NCI-H748 treated with DMSO at 0.1 percent for 48 hours (cell line): ENCODE measurements at places on chromosomes 6 and 20.

DNA sequence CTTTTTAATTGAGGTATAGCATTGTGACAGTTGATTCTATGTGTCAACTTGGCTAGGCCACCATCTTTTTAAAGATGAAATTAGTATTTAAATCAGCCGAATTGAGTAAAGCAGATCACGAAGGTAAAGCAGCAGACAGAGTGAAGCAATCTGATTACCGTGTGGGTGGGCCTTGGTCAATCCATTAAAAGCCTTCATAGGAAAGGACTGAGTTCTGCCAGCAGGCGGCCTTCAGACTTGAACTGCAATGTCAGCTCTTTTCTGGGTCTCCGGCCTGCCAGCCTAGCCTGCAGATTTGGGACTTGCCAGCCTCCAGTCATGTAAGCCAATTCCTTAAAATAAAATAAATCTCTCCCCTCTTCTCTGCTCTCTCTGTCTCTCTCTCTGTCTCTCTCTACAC is 22.4 kb upstream of the TGM2 start:
- DNase-seq, result no peak

GRCh38 chr6:141829566-141830360 is 303.0 kb upstream of the GJE1 start:
- DNase-seq, result no peak

DNA sequence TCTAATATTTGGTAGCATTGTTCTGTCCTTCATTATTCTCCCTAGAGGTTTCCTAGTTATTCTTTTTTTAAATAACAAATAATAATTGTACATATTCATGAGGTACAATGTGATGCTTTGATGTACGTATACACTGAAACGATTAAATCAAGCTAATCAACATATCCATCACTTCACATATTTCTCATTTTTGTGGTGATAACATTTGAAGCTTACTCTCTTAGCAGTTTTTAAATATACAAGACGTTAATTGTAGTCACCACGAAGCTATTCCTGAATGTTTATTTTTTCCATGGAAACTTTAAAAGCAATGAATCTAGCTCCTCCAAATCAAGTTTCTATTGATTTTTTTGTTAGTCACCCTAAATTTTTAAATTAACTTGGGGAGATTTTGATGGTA is 116.5 kb upstream of the PRND start:
- no peak for DNase-seq

DNA sequence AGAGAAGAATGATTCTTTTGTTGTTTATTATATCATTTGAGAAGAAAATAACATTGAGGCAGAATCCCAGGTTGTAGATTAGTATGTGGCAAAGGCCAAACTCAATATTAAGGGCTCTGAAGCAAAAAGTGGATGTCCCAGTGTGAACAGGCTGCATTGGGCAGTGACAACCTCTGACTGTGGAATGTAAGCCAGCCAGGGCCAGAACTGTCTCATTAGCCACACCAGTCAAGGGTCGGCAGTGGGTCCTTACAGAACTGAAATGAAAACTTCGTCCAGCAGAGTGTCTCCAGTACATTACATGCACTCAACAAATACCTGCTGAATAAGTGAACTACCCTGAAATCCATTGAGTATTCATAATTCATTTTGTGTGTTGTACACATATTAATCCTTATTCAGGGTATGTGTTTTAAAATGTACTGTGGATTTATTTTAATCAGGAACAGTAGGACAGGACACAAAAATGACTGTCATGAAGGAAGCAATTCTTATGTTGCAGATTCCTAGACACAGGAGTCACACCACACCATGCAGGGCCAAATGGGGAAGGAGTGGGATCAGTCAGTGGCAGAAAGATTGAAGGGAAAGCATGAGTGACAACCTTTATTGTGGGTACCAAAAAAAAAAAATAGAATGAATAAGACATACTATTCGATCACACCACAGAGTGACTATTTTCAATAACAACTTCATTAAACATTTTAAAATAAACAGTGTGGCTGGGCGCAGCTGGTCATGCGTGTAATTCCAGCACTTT is 64.9 kb upstream of the UTRN start:
- DNase-seq, result no peak

GRCh38 chr6:36120539-36120938 is 9.8 kb upstream of the MAPK13 start:
- DNase-seq, result no peak

DNA sequence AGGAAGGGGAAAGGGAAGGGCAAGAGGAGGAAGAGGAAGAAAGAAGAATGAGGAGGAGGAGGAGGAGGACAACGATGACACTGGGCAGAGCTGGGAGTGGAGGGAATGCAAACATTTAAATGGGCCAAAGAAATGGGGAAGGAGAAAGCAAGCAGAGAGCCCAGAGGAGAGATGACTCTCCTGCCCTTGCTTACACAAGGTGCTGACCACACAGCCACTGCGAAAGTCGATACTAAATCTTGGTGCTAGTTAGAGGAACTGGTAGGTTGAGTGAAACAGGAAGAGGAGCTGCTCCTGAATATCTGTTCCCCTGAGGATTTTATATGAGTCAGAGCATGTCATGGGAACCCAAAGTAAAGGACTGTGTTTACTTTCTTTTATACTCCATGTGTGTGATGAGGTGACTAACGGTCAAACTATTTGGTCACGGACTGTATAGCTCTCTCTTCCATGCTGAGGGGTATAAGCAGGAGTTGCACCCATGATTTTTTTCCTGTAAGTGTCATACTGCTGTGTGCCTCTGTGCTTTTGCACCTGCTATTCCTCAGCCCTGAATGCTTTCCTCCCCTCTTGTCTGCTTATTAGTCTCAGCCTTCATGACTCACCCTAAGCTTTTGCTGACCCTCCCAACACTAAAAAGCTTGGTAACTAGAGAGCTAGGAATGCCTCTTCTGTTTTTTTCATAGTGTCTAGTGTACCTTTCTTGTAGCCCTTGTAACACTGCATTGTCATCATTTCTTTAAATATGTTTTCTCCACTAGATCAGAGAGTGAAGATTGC is 9.5 kb upstream of the PAQR8 start:
- peak; percentile 27 for DNase-seq

GRCh38 chr20:61046721-61047351 is 205.2 kb upstream of the CDH4 start:
- no peak for DNase-seq

DNA sequence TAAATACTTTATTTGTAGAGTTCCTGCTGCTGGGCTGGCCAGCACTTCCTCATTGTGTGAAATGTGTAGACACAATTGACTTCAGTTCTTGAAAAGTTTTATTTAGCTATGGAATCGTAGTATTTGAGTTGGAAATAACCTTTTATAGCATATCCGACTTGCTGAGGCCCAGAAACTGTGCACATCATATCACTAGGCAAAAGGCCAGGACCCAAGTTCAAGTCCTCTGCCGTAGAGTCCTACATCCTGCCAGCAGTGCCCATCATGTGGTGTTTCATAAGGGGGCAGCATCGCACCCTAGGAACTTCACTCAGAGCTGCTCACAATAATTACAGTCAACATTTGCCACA is 207.7 kb upstream of the SNX9 start:
- no peak for DNase-seq

DNA sequence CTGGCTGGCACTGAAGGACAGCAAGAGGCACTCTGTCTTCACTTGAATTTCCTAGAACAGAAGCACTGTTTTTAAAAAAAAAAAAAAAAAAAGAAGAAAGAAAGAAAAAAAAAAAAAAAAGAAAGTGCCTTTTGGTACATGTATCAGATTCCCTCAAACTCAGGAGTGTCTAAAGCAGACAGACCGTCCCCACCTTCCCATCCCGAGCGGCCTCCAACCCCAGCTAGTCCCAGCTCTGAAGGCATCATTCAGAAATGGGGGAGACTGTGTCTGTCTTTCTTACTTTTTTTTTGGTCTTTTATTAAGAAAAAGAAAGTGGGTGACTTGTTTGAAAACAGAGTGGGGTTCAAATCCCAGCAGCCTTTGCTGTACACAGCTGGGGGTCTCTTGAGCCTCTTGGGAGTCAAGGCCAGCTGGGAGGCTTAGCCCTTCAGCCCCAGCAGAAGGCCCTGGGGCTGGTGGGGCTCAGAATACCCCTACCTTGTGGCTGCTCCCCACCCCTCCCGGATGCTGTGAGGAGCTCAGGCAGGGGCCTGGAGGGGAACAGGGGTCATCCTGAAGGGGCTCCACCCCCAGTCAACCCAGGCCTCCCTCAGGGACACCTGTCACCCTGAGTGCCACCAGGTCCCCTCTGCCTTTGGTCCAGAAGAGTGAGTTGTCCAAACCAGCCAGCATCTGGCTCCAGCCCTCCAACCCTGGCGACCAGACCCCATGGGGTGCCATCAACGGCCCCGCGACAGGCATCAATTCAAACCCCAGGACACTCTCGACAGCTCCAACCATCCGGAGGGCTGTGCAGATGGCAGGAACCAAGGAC is 128.3 kb downstream of the TAF4 start:
- no peak for DNase-seq

GRCh38 chr6:138272533-138273315 is 54.4 kb upstream of the PBOV1 start:
- DNase-seq, result no peak

GRCh38 chr6:144344646-144345045 is 59.5 kb downstream of the UTRN start:
- no peak for DNase-seq

GRCh38 chr6:93176070-93176469 is 243.3 kb downstream of the EPHA7 start:
- DNase-seq, result no peak
